Non-pigmented ciliary epithelial cell (primary cell): ENCODE measurements at places on chromosomes 5 and 9.

GRCh38 chr5:77024490-77024889 is 5.7 kb upstream of the AGGF1 start:
- DNase-seq, result no peak

GRCh38 chr5:57221049-57221568 is 47.2 kb downstream of the GPBP1 start:
- DNase-seq, result no peak

- DNase-seq, result no peak
Measured at GRCh38 chr5:17680737-17681136, 46.5 kb downstream of the TAF11L14 start.

DNA sequence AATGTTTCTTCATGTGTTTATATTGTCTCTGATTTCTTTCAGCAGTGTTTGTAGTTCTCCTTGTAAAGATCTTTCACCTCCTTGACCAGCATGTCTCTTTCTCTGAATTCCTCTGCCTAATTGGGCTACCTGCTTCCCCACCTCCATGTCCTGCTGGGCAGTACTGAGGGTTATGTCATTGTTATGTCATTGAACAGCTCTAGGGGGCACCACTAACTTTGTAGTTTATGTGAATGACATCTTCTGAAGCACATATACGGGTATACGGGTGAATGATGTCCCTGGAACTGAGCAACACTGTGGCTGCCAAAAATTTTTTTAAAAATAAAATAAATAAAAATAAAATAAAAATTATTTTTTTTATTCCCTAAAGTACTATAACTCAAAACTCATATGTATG is 16.9 kb upstream of the SNCAIP start:
- no peak for DNase-seq

DNA sequence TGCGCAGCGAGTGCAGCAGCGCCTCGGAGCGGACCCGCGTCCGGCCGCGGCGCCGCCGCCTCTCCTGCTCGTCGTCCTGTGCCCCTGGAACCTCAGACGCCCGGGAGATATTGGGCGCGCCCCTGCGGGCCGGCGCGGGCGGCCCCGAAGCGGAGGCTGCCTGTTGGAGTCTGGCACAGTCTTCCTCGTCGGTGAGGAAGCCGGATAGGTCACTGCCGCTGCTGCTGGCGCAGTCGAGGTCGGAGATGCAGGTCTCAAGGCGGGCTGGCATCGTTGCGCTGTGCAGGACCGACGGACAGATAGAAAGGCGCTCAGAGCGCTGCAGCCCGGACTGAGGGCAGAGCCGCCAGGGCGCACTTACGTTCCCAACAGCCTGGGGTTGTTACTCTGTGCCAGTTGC is 344 bp downstream of the NEUROG1 start:
- DNase-seq, result no peak

GRCh38 chr9:16710888-16711287 is 159.6 kb downstream of the BNC2 start:
- no peak for DNase-seq

- no peak for DNase-seq
Measured at GRCh38 chr5:156109317-156110023, 217.5 kb upstream of the SGCD start.

DNA sequence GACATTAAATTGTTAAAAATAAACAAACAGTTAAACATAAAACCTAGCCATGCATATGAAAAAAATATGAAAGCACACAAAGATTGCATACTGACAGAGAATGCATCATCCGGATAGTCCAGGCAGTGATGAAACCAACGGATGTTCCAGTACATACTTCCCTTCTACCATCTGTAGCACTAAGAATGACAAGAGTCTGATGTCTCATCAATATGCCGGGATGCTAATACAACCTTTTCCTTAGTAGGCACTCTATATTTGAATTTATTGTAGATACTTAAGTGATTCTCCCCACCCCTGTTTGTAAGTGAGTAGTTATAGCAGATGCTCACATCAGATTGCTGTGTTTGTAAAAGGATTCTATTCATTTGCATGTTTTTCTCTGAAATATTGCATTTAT is 571.2 kb upstream of the WWC1 start:
- no peak for DNase-seq

DNA sequence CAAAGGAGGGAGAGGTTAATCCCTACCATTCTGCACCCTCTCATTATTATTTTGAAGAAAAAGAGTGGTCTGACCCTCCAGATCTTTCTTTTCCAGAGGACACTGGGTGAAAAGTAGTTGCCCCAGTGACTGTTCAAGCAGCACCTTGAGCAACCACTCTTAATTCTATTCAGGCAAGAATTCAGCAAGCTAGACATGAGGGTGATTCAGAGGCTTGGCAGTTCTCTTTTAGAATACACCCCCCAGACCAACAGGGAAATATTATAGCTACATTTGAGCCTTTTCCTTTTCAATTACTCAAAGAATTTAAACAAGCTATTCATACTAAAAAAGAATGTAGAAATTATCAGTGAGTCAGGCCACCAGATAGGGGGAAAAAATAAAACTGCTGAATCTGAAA is 178.3 kb downstream of the MRPS30 start:
- no peak for DNase-seq

DNA sequence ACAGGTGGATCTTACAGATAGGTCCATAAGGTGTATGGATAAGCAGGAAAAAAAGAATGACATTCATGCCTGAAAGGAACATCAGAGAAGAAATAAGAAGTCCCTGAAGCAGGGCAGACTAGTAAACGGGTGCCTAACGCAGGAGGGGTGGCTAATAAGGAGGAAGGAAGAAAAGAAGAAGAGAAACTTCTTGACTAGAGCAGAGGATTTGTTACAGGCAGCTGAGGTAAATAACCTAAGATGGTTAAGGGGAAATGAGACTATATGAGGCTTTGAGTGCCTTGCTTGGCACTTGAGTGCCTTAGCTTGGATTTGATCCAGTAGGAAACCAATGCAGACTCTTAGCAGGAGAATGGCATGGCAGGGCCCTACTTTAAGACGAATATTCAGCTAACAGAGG is 313.5 kb upstream of the PDE4D start:
- DNase-seq, result no peak

DNA sequence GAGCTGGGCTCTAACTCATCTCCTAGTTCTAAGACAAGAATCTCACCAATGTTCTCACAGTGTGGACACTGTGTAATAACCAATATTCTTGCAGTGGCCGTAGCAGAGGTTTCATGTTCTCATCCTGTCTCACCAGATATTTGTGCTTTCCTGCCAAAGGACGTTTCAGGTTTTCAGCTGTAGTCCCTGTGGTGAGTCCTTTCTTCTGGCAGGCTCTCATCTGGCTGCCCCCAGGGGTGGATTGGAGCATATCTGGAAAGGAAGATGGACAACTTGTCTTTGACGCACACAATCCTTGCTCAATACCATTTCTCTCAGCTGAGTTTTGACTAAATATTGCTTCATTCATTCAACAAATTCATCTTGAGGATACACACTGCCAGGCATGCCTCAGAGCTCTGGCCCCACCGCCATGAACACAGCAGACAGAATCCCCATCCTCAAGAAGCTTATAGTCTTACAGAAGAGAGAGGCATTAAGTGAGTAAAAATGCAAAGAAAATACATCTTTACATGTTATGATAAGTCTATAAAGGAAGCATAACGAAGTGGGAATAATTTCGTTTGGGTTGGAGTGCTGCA is 33.8 kb upstream of the NEURL1B start:
- no peak for DNase-seq

DNA sequence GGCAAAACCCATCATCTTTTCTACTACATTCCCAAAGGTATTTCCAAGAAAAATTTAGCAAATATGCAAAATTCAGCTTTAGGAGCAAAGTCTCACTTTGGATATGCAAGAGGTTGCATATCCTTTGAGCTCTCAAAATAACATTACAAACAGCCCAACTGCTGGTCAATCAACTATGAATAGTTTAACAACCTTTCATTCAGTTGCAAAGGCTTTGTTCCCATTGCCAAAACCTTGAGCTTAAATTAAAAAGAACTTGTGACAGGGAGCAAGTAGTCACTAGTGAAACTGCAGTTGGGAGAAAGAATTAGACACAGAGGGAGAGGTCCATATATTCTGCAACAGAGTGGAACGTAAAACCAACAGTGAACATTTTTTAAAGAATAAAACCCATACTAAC is 8.8 kb downstream of the ZNF608 start:
- DNase-seq, result no peak

GRCh38 chr9:134226221-134226930 is 62.0 kb upstream of the RNU6ATAC start:
- DNase-seq, result no peak

GRCh38 chr5:140165101-140165922 is 9.7 kb upstream of the CYSTM1 start:
- DNase-seq, result no peak
